Stimulated activated CD4-positive, alpha-beta T cell treated with anti-CD3 and anti-CD28 coated beads, Interleukin-4, amount 100 ng/mL, for 1 hour (primary cell): ENCODE measurements at places on chromosomes 11 and 22.
A peak's percentile ranks its signal among the peaks of the same experiment; 100 is the strongest.

- DNase-seq, result no peak
These were observed 8.9 kb upstream of the GRK3 start for GRCh38 chr22:25555586-25555985.

DNA sequence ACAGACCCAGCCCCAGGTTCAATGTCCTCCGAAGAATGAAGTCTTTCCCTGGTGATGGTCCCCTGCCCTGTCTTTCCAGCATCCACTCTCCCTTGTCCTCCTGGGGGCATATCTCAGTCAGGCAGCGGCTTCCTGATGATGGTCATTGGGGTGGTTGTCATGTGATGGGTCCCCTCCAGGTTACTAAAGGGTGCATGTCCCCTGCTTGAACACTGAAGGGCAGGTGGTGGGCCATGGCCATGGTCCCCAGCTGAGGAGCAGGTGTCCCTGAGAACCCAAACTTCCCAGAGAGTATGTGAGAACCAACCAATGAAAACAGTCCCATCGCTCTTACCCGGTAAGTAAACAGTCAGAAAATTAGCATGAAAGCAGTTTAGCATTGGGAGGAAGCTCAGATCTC, 14.1 kb downstream of the APOL1 start:
- DNase-seq, result no peak

DNA sequence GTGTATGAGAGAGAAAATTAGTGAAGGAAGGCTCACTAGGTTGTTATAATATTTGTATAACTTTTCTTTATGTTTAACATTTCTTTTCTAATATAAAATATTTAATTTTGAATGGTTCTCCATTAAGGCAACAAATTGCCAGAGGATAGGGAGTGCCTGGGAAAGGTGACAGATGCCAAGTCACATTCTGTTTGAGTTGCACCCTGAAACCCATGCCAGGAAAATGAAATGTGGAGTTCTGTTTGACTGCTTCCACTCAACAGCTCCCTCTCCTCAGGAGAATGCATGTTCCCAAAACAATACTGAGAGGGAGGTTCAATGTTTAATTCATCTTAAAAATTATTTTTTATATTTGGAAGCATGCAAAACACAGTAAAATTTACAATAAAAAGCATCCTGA, 5.9 kb upstream of the USP18 start:
- no peak for DNase-seq

DNA sequence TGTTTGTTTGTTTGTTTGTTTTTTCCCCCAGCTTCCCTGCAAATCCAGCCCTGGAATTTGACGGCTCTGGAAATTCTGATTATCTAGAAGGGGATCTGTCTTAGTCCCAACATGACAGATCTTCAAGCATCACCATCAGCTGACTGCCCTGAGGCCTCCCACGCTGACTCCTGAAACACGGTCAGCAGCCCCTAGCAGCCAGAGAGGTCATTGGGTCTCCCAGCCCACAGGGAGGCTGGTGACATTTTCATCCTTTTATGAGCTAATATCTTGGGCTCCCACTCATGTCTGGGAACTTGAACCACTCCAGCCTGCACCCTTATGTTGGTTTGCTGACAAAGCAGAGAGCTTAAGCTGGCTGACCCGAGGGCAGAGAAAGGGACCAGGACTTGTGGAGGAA, 66.0 kb upstream of the TIMP3 start:
- no peak for DNase-seq

GRCh38 chr11:13269775-13270174, 7.8 kb upstream of the BMAL1 start:
- DNase-seq, result no peak

DNA sequence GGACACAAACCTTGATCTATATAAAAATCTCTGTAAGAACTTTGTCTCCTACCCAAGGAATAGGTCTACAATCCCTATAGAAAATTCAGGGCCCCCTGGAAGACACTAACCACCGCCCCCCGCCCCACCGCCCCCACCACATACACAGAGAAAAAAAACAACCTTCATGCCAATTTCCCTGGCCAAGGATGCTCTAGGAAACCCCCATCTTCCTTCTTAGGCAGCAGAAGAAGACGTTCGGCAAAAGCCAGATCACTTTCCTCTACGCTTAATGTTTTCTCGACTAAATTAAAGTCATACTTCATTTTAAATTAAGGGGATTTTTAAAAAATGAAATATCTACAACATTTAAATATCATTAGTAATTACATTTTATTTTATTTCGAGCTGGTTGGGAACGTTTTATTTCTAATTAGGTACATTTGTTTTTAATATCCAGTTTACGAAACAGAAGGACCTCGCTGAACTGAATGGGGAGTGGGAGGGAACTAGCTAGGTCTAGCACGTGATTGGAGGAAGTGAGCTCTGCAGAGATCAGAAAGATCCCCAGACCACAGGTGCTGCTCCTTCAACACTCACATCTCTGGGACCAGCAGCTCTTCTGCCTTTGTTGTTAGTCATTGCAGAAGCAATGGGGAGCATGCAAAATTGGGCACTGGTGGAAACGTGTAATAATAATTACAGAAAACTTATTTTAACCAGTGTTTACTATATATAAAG, 472.3 kb downstream of the MN1 start:
- no peak for DNase-seq

DNA sequence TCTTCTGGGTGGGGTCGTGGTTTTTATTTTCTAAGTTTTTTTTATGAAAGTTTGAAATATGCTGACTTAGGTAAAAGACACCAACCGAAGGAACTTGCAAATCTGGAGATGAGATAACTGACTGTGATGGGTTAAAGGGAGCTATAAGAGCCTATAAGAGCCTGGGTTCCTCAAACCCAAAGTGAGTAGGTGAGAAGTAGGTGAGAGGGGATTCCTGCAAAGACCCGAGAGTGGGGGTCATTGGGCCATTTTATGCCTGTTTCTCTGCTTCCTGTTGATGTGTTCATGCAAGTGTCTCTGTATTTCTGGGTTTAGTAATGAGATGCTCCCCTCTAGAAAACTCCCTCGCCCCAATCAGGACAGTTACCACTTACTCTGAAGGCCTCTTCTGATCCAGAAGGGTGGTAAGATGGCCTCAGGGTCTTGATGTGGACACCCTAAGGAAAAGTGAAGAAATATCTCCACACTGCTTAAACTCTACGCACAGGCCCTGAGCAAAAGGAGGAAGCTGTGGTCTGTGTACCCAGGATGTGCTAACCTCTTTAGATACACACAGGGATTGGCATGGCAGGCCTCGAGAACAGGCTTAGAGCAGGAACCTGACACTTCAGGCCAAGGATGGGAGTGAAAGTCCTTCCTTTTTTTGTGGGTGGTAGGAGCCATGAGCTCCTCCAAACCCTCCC, 1.8 kb downstream of the FLI1 start:
- no peak for DNase-seq

DNA sequence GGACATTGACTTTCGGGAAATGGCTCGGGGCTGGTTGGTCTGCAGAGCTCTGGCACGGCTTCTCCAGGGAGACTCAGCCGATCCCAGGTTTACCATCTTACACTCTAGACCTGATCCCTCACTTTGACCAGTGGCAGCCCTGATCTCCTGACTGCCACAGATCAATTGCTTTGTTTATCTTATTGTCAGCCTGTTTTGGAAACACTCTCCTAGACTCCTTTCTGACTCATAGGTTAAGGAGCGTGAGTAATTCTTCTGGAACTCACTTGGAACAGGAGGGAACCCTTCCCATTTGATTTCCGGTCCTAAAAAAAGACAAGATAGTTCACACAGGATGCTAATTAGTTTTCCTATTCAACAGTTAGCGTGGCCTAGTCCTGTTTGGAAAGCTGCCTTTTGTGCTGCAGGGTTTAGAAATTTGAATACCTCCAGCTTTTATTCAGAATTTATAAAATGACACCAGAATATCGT, 16.0 kb upstream of the BMAL1 start:
- DNase-seq, result no peak

DNA sequence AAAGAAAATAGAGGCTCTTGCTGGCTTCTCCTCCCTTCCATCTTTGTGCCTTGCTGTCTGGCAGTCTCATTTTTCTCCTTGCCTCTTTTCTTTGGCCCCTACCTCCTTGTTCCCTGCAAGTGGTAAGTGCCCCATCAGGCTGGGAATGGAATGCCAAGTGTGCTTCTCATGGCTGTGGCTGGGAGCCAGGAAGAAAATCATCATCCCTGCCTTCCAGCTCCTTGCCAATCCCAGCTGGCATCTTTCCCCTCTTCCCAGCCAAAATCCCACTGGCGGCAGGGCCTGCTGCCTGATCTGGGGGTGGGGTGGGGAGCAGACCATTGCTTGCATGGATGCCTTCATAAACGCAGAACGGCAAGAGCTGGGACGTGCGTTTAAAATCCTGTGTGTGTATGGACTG, 27.0 kb upstream of the SLC25A18 start:
- DNase-seq, result no peak

GRCh38 chr11:102879801-102880200, 5.0 kb upstream of the MMP12 start:
- no peak for DNase-seq

DNA sequence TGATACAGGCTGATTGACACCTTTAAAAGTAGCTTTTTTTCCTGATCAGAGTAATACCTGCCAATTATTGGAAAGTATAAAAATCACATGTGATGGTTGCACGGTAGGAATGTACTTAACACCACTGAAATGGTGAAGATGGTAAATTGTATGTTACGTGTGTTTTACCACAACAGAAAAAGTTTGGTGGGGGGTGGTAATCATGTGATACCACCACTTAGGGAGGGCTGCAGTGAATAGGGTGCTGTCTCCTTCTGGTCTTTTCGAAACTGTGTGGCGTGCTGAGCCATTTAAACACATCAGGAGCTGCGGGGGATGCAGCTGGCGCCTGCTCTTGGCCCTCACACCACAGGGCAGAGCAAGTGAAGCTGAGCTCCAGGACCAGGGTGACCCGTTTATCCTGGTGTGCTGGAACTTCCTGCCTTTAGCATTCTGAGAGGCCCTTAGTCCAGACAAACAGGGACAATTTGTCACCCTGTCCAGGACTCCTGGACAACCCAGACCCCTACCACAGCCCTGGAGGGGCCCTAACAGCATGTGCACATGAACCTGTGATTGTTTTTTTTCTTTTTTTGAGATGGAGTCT, 2.6 kb downstream of the SYNGR1 start:
- no peak for DNase-seq

- no peak for DNase-seq
These were observed 33.0 kb downstream of the PPP6R2 start for GRCh38 chr22:50376085-50376651.

DNA sequence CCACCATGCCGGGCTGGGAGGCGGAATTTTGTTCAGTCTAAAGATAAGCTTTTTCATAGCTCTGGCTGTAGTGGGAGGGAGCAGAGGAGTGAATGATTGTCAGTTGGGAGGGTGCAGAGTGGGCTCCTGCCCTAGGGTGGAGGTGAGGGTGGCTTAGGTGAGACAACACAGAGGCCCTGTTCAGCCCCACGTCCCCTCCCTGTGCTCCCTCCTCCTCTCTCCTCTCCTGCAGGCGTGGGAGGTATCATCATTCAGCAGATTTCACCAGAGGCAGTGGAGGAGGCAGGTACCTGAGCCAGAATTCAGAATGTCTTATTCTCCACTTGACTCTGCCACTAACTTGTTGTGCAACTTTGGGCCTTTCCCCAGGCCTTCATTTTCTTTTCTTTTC, 1.7 kb upstream of the THRSP start:
- DNase-seq, result no peak

- peak; percentile 43 for DNase-seq
These were observed 11.5 kb downstream of the CSNK1E start for GRCh38 chr22:38305471-38306448.
